Transverse colon (tissue), 4 donors: ENCODE measurements at places on chromosomes 4 and X.

- no peak for DNase-seq
Observed at GRCh38 chr4:184833046-184833838, 7.5 kb upstream of the ACSL1 start.

DNA sequence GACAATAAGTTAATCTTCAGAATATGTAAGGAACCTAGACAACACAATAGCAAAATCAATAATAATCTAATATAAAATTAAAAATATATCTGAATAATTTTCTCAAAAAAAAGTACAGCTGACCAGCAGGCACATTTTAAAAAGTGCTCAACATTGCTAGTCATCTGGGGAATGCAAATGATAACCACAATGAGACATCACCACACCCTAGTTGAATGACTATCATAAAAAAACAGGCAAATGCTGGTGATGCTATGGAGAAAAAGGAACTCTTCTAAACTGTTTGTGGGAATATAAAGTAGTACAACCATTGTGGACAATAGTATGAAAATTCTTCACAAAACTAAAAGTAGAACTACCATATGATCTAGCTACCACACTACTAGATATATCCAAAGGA lies 956.9 kb upstream of the NDST4 start:
- DNase-seq: no peak

- peak; percentile 81 for DNase-seq
Observed at GRCh38 chr4:183840311-183840710, 64.8 kb upstream of the STOX2 start.

DNA sequence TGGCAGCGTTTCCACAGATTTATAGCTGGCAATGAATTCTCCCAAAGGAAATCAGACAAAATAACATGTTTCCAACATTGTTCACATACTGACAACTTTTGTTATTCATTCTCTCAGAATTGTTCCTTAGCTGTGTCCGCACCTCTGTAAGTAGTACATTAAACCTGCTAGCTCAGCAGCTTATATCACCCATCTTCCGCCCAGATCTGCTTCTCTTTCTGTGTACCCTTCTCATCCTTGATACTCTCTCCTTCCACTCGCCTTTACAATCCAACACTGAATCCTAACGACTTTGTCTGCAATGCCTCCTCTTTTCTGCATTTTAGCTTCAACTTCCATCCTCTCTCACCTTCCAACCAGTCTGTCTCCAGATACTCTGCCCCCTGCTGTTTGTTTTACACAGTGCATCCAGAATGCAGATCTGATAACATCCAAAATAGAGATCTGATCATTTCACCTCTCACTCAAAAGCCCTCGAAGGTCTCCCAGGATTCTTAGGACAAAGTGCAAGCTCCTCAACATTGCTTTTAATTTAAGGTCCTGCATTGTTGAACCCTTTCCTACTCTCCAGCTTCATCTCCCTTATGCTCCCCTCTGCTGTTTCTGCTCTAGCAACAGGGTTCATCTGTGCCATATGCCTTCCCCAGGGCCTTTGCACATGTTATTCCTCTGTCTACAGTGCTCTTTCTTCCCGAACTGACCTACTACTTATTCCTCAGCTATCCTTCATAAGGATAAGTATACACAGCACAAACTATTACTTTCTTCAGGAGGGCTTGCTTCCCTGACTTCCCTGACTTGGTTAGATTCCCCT lies 67.3 kb upstream of the VBP1 start:
- peak; percentile 15 for DNase-seq

DNA sequence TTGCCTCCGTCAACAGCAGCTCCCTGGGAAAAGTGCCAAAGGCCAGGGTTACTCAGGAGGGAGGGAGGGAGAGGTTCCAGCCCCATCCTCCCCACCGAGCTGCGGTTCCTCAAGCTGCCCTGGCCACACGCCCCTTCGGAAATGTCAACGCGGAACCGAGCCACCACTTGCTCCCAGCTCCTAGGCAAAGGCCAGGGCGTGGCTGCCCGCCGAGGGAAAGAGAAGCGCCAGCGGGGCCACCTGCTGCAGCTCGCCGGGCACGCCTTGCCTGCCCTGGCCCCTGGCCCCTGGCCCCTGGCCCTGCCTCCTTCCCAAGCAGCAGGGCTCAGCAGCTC lies 15.3 kb downstream of the SLC6A8 start:
- peak; percentile 73 for DNase-seq

DNA sequence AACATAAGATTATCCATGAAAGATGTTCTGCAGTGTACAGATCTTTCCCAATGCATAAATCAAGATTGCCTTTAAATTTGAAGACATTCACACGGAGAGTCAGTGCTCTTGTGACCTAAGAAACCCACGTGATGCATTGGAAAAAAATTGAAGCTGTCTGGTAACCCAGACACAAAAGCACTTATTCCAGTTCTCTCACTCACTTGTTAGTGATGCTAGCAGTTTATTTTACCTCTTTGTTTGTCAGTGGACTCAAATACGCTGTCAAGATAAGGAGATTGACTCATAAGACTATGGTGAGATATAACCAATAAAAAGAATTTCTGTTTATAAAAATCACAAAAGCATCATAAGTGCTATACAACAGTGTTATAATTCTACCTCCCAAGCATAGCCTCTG lies 245.8 kb upstream of the SMIM31 start:
- DNase-seq: no peak

DNA sequence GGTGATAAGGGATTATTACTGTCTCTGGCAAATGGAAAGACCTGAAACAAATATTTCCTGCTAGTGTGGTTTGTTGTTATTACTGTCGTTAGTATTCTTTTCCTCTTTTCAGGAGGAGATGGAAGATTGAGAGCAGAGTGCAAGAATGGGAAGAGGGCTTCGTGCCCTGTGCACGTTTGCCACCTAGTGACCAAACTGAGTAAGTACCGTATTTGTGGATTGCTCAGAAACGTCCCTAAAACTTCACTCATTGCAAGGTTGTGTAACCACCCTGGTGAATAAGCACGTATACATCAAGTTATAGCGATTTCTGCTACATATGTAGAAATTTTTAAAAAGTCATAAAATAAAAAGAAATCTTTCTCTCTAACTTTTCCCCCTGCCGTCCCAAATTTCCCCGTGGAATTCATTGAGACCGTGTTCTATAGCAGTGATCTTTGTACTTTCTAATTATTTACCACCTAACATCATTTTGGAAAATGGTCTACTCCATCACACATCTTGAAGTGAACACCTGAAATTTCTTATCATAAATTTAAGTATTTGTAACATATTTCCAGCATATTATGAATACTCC lies 24.3 kb downstream of the LINC00632 start:
- no peak for DNase-seq

- no peak for DNase-seq
Observed at GRCh38 chrX:18537068-18537467, 111.7 kb downstream of the CDKL5 start.

- no peak for DNase-seq
Observed at GRCh38 chr4:55323375-55323774, 22.7 kb upstream of the SRD5A3 start.

DNA sequence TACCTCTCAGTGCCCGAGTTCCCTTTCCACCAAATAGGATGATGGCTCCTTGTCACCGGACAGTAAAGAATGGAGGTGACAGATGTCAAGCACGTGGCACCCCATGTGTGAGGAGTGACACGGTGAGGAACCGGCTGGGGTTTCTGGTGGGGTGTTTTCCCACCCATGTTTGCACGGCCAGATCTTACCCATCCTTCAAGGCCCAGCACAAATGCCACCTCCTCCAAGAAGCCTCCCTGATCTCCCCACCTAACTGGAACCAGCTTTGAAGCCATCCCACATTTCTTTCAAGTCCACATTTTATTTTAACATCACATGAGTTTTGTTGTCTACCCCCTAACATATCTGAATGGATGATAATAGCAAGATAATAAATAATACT lies 63.0 kb downstream of the WFS1 start:
- no peak for DNase-seq

- no peak for DNase-seq
Observed at GRCh38 chrX:50470103-50471031, at the start of gene DGKK. DGKK (minus strand) TSS chrX:50470825; CDS start chrX:50470678, 147 bp downstream.

- no peak for DNase-seq
Observed at GRCh38 chr4:39410415-39410814, 3.7 kb downstream of the KLB start.

GRCh38 chr4:35918491-35918977 lies 325.8 kb downstream of the ARAP2 start:
- no peak for DNase-seq

DNA sequence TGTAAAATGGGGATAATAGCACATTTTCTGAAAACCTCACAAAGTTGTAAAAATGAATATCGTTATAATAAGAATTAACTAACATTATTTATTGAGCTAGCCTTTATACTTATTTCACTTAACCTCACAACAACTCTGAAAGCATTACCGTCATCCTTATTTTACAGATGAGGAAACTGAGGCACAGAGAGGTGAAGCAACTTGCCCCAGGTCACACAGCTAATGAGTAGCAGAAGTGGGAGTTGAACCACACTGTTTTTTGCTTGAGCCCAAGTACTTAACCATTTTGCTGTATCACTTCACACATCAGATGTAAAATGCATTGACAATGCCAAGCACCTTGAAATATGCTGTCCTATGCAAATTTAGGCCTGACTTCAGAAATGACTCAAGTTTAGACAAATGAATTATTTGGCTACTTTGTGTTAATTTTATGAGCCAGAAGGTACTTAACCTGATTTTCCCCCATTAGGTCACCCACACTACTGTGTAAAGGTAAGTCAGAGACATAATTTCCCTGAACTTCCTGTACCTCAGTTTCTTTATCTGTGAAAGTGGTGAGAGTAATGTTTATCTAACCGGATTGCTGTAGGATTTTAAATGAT lies 23.1 kb downstream of the CD40LG start:
- no peak for DNase-seq

DNA sequence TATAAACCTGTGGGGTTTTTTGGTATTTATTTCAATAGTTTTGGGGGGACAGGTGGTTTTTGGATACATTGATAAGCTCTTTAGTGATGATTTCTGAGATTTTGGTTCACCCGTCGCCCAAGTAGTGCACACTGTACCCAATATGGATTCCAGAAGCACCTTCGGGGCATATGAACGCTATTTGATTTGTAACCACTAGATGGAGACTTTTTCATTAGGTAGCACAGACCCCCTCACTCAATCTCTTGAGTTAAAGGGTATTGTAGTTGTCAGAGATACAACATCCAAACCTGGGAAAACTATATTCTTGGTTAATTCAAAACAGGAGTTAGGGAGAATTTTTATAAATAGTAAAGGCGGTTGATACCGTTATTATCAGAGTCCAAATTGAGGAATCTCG lies 79.8 kb downstream of the SPANXN3 start:
- DNase-seq: no peak

- DNase-seq: no peak
Observed at GRCh38 chrX:150933945-150934350, 35.5 kb upstream of the CD99L2 start.
